Stimulated activated CD4-positive, alpha-beta T cell treated with anti-CD3 and anti-CD28 coated beads, Interleukin-1b, Interleukin-23, amount 100 ng/mL, for 24 hours (primary cell): ENCODE measurements at places on chromosomes 12 and 14.

- DNase-seq = no peak
Observed at GRCh38 chr12:6752167-6752920, 597 bp downstream of the MLF2 start.

DNA sequence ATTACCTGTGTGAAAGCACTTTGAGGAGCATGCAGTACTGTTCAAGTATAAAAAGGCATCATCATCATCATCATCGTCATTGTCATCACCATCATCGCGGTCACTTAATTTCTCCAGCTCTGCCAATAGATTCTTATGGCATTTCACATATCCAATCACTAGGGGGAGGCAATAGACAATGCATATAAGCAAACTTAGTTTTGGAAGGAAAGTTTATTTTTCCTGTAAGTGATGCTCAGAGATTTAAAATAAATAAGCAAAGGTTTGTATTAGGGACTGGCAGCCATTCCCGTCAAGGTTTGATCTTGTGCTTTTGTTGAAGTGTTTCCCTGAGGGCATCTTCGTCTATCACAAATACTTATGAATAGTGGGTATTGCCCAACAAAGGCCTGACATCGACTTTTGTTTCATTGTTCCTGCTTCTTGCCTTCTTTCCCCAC, 127.4 kb downstream of the KTN1 start:
- no peak for DNase-seq

DNA sequence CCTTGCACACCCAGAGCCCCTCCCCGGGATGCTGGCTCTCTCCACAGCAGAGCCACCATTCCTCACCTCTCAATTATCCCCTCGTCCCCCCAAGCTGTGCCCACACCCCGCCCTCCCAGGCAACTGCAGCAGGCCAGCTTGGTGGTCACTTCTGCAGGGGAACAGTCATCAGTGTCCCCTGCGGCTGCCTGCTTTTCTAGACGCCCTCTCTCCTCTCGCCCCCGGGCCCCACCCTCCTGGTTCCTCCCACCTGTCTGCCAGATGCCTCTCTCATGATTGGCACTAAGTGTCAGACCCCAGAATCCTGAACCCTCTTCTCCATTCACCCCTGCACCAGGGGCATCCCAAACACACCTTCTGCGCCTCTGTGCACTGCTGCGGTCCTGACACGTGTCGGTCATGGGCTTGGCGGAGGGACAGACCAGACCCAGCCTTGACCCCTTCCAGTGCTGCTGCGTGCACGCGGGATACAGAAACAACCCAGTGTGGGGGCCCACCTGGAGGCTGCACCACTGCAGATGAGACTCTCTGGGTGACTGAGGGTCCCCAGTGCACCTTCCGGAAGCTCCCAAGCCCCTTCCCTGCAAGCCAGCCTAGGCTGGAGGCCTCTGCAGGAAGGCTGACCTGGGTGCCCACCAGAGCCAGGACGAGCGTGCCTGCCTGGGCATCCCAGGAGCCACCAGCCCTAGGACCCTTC, 99.5 kb downstream of the SETD3 start:
- DNase-seq = no peak

- DNase-seq = no peak
Observed at GRCh38 chr14:94451091-94451771, 1.4 kb downstream of the SERPINA11 start.

DNA sequence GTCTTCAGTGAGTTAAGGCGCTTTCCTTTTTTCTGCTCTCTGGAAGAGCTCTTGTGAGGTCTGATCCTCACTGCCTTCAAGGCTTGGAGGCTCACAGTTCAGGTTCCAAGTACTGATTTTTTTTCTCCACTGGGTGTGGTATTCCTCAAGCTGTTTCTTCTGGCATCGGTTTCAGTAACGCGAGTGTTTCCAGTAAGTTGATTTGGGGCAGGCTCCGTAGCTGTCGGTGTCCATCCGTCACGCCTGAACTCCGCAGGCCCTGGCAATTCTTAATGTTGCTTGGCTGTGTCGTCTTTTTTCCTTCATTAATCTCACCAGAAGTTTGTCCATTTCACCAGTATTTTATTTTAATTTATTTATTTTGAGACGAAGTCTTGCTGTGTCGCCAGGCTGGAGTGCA, 30.6 kb downstream of the LRCOL1 start:
- no peak for DNase-seq

DNA sequence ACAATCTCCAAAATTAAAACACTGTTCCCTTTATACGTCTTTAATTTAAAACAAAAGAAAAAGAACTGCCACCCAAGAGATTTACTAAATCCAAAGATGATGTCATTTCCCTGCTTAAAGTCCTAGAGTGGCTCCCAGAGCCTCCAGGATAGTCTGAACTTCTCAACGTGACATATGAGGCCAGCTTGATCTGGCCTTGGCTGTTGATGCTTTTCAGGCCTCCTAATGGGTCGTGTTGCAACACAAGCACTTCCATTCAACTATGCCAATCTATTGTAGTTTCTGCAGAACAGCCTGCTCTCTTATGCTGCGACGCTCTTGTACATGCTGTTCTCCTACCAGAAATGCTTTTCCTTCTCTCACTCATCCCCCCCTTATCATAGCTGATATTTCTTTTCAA, 35.7 kb downstream of the LGR5 start:
- no peak for DNase-seq

- no peak for DNase-seq
Observed at GRCh38 chr12:128729628-128730121, 94.1 kb downstream of the SLC15A4 start.

GRCh38 chr12:110124269-110124995, at the start of gene IFT81:
Gene IFT81, plus strand, starts transcription at chr12:110124357. Its CDS starts 3,024 bp downstream, at chr12:110127381.
- DNase-seq = peak; percentile 91

GRCh38 chr14:26255213-26255612, 342.6 kb downstream of the NOVA1 start:
- no peak for DNase-seq

DNA sequence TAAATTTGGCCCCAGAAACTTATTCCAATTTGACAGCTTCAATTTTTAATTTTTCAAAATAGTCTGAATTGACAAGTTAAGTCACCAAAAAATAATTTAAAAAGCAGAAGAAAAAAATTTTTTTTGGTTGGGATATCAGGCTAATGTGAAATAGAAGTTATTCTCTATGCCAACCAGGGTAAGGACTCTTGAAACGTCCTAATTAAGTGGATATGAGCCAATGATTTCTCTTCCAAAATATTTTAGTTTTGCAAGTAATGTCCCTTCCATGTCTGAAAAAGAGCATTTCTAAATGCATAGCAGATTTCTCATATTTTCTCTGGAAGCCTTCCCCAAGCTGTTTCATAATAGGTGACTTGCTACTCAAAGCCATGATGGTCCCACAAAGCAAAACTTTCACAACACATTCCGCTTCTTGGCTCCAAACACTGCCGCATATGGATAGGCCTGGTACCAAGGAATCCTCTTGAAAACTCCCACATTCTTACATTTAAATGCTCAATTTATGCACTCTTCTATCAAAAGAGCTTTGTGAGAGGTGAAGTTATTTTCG, 65.1 kb downstream of the SIX6 start:
- DNase-seq = no peak

DNA sequence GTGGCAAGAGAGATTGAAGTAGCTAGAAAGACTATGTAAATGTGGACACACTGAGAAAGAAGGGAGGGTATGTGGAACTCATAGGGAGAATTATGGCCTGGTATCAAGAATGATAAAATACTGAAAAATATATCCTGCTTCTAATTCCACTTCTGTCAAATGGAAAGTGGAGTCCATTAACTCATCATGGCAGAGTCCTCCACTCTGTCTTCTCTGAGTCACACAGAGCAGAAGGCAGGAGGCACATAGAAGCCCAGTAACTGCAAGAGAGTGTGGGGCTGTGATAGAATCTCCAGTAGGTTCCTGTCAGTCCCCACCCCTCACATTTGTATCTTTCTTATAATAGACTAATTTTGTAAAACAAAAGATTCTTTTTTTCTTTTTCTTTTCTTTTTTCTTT, 223.7 kb downstream of the AKAP6 start:
- DNase-seq = no peak

- no peak for DNase-seq
Observed at GRCh38 chr12:79381248-79382208, 309.2 kb downstream of the PAWR start.

GRCh38 chr12:117749431-117749830, 219.4 kb downstream of the KSR2 start:
- no peak for DNase-seq

DNA sequence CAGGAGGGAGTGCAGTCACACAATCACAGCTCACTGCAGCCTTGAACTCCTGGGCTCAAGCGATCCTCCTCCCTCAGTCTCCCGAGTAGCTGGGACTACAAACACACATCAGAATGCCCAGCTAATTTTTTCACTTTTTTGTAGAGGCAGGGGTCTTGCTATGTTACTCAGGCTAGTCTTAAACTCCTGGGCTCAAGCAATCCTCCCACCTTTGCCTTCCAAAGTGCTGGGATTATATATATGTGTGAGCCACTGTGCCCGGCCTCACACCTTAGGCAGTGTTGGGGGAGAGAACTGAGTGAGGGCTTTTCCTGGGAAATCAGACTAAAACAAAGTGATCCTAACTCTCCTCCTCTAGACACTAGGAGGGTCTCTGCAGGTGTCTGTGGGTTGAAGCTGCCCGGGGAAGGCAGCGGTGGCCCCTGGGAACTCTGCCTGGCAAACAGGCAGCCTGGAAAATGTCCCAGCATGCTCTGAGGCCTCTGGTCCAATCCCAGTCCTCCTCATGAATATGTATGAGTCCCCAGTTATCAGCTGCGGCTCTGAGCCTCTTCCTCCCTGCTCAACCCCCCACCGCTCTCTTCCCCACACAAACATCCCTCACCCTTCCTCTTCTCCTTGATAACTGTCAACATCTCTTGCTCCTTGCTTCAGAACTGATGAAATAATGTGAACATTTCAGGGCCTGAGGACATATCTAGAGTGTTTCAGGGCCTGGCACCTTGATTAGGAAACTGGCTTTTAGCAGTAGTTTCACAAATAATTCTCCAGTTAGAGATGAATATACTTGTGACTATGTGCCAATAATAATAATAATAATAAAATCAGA, 7.9 kb upstream of the NAA25 start:
- no peak for DNase-seq

- DNase-seq = no peak
Observed at GRCh38 chr14:67517083-67517482, 16.0 kb upstream of the PLEKHH1 start.

GRCh38 chr12:77514511-77514910, 316.2 kb upstream of the NAV3 start:
- no peak for DNase-seq

- no peak for DNase-seq
Observed at GRCh38 chr12:70736351-70737133, 99.3 kb upstream of the PTPRB start.

- no peak for DNase-seq
Observed at GRCh38 chr12:110501399-110501751, 536 bp downstream of the VPS29 start.

GRCh38 chr12:69070319-69071090, 137.5 kb upstream of the CPM start:
- peak; percentile 34 for DNase-seq

GRCh38 chr14:85336817-85337216, 193.1 kb upstream of the FLRT2 start:
- DNase-seq = no peak

GRCh38 chr12:26271889-26272492, 76.6 kb downstream of the SSPN start:
- DNase-seq = no peak

DNA sequence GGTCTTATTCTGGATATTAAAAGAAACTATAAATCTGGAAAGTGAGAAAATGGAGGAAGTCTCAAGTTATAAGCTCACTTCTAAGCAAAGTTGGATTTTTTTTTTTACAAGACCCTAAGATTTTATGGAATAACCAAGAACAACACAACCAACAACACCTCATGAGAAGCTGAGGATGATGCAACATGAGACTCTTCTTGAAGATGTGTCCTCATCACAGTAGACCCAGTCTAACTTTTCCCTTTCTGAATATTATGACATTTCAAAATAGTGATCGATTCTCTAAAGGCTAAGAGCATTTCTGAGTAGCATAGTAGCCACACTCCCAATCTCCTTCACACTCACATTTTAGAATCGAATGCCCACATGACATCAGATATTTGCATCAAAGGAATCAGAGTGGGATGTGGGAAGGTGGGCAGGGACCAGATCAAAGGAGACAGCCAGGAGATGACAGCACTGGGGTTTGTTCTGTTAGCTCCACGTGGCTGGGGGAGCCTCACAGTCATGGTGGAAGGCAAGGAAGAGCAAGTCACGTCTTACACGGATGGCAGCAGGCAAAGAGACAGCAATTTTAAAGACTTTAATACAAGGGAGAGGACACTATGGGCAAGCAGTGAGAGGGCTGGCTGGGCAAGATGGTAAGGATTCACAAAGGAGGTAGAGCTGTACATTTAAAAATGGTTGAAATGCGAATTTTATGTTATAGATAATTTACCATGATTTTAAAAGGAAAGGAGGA, 90.7 kb upstream of the MYL2 start:
- no peak for DNase-seq

DNA sequence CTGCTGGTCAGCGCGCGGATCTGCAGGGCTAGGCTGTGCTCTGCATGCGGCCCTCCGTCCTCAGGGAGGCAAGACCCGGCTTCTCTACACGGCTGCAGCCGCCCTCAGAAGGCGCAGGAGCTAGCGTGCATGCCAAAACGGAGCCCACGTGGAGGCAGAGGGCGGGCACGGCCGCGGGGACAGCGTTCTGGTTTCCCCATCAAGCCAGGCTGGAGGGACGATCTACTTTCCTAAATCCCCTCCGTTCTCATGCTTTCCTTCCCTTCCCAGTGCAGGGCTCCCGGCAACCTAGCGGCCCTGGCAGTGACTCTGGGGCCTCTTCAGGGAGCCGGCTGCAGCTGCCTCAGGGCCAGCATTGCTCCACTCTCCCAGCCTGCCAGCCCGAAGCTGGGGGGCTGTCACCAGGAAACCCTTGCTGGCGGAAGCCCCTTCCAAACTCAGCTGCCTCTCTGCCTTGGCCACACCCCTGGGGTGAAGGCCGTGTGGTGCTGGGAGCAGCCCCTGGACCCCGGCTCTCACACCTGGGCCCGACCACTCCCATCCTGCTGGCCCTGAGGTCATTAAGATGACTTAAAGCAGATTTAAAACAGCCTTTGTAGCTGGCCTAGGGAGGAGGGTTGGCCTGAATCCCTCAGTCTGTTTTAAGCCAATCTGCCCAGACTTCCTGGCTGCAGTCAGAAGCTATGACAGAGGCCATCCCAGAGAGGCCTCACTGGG, 9.2 kb upstream of the GOLGA3 start:
- no peak for DNase-seq

DNA sequence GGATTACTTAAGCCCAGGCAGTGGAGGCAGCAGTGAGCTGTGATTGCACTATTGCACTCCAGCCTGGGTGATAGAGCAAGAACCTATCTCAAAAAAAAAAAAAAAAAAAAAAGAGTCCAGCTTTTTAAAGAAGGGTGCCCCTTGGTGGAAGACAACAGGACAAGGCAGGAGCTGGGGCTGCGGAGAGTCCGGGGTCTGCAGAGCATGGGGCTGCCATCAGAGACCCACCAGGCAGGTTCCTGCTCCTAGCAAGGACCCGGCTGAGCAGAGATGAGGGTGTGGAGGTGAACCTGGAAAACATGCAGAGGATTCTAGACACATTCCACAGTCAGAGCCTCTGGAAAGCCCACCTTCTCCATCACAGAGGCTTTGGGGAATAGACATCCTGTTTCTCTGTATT, 21.0 kb upstream of the CIPC start:
- DNase-seq = no peak
